ENCODE measurements at places on chromosomes 4 and X.

DNA sequence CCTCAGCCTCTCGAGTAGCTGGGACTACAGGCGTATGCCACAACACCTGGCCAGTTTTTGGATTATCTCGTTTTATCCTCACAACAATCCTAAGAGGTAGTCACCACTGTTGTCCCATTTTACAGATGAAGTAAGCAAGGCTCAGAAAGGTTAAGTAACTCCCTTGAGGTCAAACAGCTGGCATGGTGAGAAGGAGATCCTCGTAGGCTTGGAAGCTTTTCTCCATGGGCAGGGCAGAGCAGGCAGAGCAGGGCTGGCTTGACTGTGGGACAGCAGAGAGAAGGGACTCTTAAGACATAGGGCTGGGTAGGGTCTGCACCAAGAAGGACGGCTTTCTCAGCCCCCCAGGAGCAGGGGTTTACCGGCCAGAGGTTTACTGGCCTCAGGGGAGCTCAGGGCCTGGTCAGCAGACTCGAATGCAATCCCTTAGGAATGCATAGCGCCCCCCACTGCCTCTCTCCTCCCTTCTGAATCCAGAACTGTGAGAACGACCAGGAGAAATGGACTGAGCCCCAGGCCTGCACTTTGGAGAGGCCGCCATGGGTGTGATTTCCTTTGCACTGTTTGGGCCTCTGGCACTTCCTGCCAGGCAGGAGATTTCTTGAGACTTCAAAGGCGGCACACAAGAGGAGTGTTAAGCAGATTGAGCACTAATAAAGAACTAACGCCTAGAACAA lies 14.0 kb upstream of the CDKN2AIP start:
- no peak for DNase-seq

DNA sequence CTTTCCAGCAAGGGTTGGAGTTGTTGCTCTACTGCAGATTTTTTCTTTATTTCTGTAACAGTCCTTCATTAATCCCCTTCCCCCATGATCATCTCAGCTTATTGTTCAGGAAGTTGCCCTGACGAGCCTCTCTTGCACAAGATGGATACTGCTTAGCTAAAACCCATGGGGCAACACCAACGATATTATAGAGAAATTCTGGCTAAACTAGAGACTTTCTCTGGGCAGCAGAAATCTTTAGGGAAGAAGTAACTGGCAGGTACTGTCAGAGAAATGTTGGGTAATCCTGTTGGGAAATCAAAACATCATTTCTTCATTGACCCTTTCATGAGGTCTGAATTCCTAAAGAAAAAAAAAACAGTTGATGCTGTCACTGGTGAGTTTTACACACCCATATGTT lies 921.3 kb downstream of the NLGN4X start:
- no peak for DNase-seq

DNA sequence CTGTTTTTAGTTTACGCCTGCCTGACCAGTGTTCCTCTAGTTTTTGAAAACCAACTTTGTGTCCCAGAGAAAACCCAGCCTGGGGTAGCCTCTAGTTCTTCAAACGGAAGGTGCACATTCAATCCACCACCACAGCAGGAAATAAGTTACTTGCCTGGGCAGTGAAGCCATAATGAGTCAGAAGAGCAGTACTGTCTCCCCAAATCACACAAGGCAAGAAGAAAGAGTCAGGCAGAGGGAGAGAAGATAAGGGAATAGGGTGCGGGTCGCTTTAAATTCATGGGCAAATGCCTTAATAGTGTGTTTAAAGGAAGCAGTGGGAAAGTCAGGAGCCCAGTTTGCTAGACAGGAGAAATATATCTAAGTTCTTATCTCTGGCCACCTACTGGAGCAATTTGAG lies 333.8 kb upstream of the GRIA3 start:
- no peak for DNase-seq

DNA sequence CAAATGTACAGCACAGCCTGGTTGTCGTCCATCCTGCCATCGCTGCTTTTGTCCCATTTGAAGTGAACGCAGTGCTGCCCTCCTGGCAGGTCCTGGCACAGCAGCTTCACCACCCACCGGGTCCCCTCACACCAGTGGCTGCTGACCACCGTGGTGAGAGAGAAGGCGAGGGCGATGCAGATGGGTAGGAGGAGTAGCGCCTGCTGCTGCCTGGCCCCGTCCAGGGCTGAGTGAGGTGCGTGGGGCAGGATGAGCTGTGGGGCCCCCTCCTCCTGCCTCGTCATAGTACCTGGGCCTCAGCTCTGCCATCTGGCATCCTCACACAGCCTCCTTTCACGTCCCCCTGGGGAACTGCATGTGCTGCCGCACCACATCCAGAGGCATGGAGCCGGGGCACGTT lies 1.8 kb downstream of the DCAF8L2 start:
- no peak for DNase-seq

GRCh38 chr4:67565284-67565683 lies 6.8 kb downstream of the STAP1 start:
- DNase-seq = no peak

GRCh38 chr4:36712013-36712412 lies 430.6 kb downstream of the DTHD1 start:
- DNase-seq = no peak
